ENCODE measurements at places on chromosomes 11 and 22. TPM values are rescaled to one million over a fixed set of nuclear protein-coding genes. Genes with fewer than 3 reads are reported as not detected.

SPI1 gene
- polyA plus RNA-seq = not detected

DNA sequence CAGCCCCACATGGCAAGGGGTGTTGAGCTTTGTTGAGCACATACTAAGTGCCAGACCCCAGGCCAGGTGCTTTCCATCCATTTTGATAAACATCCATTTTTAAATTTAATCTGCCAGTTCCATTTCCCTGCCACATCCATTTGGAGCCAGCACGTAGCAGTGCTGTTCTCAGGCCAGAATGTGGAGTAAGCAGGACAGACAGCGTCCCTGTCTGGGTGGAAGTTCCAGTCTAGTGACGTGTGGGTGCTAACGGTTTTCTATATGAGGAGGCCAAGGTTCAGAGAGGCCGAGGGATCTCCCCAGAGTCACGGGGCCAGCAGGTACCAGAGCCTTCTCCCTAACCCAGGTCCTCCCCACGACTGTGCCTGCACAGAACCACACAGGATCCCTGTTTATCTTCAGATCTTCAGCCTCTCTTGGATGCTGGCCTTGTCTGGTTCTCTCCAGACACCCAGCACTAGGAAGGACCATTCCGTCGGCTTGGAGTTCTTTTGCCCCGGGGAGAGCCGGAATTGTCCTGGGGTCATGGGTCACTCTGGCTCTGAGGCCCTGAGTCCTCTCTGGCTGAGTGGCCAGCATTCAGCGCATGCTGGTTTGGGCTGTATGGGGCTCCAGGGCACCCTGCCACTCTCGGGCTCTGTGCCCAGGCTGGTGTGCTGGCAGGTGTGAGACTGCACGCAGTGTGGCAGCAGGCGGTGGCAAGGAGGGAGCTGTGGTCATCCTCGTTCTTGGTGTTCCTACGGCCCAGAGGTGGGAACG lies 63.6 kb upstream of the PPARA start:
- no peak for DNase-seq

CAPN1 gene
- 306 TPM for polyA plus RNA-seq

POU2AF3 gene
- not detected for polyA plus RNA-seq

- DNase-seq = peak; percentile 65
Observed at GRCh38 chr22:18048441-18048898, 24.1 kb upstream of the MICAL3 start.

TTC36 gene
- polyA plus RNA-seq = not detected

DNA sequence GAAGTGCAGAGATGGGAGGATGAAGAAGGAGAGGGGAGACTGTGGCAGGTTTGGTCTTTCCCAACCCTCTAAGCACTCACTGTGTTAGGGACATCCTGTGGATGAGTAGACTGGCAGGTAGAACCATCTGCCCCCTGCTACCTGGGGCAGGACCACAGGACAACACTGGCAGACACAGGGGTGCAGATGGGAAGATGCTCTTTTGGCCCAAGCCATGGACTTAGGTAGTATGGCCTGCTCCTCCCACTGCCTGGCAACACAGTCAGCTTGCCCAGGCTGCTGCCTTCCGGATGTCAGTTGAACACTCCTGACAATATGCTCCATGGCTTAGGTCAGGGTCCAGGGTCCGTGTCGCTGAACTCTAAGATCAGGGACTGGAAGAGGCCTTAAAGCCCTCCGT lies 140.7 kb upstream of the NAV2 start:
- DNase-seq = no peak

DNA sequence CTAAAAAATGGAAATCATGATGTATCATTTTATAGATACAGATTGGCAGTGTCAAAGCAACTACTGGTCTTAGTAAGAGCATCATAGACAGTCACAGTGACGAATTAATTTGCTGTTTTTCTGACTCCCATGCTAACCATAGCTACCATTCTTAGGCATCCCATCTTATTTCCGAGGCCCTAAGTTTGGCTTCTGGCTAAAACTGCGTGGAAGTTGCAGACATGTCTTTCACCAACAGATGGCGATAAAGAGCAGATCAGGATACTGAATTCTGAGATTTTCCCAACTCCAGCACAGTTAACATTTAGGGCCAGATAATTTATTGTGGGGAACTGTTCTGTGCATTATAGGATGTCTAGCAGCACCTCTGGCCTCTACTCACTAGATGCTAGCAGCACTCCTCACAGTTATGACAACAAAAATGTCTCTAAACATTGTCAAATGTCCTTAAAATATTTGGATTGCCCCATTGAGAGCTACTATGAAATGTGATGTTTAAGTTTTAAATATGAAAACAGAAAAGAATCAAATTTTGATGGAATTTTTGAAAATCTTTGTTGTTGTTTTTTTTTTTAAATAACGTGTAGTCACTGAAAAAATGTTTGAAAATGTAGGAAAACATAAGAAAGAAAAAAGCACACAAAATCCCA lies 16.3 kb downstream of the OR2AG2 start:
- DNase-seq = no peak
